ENCODE measurements at places on chromosomes 13 and 19.

DNA sequence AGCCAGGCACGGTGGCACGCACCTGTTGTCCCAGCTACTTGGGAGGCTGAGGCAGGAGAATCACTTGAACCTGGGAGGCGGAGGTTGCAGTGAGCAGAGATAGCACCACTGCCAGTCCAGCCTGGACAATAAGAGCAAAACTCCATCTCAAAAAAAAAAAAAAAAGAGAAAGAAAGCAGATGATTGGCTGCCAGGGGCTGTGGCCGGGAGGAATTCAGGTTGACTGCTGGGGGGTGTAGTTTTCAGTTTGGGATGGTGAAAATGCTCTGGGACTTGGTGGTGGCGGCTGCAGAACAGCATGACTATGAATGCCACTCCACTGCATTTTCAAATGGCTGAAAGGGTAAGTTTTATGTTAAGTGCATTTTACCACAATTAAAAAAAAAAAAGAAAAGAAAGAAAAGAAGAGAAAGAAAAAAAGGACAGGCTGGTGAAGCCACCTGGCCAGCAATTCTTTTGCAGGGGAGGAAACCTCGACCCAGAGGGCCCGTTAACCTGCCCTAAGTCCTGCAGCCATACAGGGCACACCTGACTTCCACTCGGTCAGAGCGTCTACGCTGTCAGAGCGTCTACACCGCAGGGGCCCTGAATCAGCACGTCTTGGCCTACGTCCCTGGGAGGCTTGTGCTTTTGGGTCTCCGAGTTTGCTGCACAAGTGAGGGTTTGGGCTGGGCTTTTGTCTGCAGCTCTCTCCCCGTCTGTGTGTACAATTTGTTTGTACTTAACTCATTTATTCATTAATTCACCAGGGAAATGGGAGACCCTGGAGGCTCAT lies 3.6 kb downstream of the ISOC2 start:
- no peak for DNase-seq

DNA sequence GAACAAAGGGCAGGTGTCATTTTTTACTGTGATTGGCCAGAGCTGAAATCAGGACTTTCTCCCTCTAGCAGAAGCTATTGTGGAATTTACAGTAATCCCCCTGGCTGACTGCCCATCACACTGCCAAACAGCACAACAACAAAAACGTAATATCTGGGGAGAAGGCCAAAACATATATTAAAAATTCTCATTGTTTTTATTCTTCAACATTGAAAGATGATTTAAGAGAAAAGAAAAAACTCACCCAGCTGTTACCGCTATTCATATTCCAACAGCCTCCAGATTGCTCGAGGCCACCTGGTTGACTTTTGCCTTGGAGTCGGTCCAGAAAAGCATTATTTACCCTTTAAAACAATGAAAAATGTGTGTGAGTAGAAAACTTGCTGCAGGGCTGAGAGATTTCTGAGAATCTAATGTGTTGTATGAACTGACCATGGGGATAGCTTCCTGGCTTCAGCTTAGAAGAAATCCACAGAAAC lies 97.2 kb downstream of the EPSTI1 start:
- no peak for DNase-seq

- no peak for DNase-seq
These were observed 599 bp upstream of the ZNF784 start for GRCh38 chr19:55625004-55625326.

DNA sequence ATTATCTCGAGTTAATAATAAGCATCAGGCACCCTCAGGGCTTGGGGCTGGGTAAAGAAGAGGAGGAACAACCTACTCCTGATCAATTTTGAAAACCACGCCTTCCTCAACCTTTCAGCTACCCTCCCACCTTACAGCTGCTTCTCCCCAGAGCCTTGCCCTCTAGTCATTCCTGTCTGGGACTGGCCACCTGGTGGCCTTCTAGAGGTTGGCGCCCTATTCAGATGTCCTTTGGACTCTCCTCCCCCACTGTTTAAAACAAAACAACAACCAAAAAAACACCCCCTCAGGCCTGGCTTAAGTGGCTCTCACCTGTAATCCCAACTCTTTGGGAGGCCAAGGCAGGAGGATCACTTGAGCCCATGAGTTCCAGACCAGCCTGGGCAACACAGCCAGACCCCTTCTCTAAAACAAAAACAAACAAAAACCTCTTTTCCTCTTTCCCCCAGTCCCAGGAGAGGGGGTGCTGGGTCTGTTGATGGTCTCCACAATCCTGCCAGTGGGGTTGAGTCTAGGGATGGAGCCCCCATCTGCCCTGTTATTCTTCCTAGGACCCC lies 62.3 kb downstream of the CCDC70 start:
- no peak for DNase-seq

- DNase-seq, result no peak
These were observed 15.9 kb downstream of the MLLT1 start for GRCh38 chr19:6263735-6264444.

DNA sequence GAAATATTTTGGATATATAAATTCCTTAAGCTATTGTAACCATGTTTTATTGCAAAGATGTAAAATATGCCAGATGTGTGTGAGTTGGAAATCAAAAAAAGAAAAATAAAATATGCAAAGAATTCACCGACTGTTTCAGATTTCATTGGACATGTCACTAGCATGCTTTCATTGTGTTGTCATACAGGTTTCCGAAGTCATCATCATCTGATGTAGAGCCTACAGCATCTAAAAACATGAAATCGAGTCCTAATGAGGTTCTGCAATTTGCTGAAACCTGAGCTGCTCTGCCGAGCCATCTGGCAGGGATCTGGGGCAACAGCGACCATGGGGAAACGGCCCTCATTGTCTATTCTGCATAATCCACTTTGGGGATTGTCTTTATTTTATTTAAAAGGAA lies 196.1 kb upstream of the MAB21L1 start:
- DNase-seq, result no peak

DNA sequence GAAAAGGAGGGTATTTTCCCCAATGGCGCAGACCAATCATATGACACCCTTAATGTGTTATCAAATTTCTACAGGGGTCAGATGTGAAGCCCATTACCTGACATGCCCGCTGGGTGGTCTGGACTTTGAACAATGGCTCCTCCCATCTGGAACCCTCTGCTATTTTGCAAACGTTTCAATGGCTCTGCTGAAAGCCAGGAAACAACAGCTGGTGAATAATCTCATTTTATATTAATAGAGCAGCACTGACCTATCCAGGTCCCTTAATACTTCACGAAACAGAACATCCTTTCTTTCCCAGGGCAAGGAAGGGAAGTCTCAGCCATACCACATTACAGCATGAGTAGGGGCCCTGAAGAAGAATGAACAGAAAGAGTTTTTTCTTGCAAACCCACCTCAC lies 20.3 kb upstream of the KPNA3 start:
- DNase-seq, result no peak

- no peak for DNase-seq
These were observed 19.9 kb downstream of the CEBPG start for GRCh38 chr19:33393286-33394005.

GRCh38 chr13:50452756-50453155 lies 390.7 kb downstream of the DLEU7 start:
- DNase-seq, result no peak

- DNase-seq, result no peak
These were observed 9.9 kb upstream of the PRODH2 start for GRCh38 chr19:35822579-35822978.

GRCh38 chr19:34480971-34481841 lies at the start of gene WTIP:
Gene WTIP (plus strand): TSS chr19:34481758. CDS start chr19:34481975, 217 bp downstream.
- DNase-seq, result no peak

GRCh38 chr13:30600496-30600895 lies 17.2 kb upstream of the USPL1 start:
- no peak for DNase-seq

- no peak for DNase-seq
These were observed 1.8 kb downstream of the ETHE1 start for GRCh38 chr19:43524922-43525835.

GRCh38 chr19:3670796-3671679 lies 29.2 kb downstream of the PIP5K1C start:
- peak; percentile 28 for DNase-seq

DNA sequence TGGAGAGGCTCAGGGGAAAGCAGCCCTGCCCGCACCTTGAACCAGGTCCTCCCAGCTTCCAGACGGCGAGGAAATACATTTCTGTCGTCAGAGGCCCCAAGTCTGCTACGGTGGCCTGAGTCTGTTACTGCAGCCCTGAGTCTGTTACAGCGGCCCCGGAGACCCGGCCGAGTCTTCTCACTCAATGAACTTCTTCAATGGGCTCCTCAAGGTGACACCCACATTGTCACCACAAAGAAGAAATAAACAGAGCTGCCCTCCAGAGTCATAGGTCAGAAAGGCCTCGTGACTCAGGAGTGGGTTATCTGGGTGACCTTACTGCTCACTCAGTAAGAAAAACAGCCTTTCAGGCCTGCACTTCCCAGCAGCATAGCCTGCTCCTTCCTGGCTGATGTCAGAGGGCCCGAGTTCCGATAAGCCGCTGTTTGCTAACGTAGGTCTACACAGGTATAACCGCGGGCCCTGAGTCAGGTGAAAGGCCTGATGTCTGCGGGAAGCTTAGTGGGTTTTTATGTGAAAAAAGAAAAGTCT lies 66.9 kb upstream of the TM9SF2 start:
- DNase-seq, result peak; percentile 75

- no peak for DNase-seq
These were observed 17.8 kb upstream of the CACNG8 start for GRCh38 chr19:53944933-53945332.

DNA sequence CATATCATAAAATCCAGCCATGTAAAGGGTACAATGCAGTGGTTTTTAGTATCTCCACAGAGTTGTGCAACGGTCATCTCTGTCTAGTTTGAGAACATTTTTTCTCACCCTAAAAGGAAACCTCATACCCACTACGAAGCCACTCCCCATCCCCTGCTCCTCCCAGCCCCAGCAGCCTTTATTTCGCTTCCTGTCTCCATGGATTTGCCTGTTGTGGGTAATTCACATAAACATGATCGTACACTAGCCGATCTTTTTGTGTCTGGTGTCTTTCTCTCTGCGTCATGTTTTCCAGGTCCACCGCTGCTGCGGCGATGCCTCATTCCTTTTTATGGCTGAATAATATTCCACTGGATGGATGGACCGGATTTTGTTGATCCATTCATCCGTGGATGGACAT lies 28.6 kb downstream of the BICRA start:
- DNase-seq, result no peak

- DNase-seq, result no peak
These were observed 56.4 kb downstream of the SIPA1L3 start for GRCh38 chr19:37963190-37963936.

- DNase-seq, result no peak
These were observed 10.3 kb upstream of the ZNF14 start for GRCh38 chr19:19743176-19743575.

- no peak for DNase-seq
These were observed 5.6 kb upstream of the CCDC70 start for GRCh38 chr13:51856027-51856736.

GRCh38 chr13:94798738-94799137 lies 86.4 kb upstream of the SOX21 start:
- DNase-seq, result no peak

DNA sequence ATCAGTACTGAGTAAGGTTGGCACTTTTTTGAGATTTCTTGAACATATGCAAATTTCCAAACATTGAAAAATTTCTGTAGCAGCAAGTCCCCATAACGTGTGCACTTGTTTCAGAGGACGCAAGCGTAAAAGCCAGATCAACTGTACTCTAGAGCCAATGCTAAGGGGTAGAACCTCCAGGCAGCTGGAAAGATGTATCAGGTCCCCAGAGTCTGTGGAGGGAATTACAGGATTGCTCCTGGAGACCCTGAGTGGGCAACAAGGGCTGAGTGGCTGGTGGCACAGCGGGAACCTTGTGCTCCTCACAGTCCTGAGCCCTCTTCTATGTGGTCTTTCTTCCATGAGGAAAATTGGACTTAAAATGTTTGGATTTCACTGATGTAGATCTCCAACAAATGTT lies 53.9 kb upstream of the AMER2 start:
- DNase-seq, result no peak

GRCh38 chr19:10896851-10897526 lies 25.6 kb downstream of the CARM1 start:
- DNase-seq, result no peak

DNA sequence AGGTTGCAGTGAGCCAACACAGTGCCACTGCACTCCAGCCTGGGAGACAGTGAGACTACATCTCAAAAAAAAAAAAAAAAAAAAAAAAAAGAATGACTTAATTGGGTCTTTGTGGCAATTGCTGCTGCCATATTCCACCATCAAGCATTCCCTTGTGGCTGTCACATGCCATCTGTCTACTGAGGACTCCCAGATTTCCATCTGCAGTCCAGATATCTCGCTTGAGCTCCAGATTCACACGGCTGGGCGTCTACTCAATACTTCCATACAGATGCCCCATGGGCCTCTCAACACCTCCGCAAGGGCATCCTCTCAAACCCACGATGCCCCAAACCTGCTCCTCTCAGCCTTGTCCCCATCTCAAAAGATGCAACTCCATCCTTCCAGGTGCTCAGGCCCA lies 12.9 kb downstream of the TMEM143 start:
- DNase-seq, result no peak

- DNase-seq, result no peak
These were observed 547.9 kb downstream of the GPC6 start for GRCh38 chr13:93774506-93774905.

- no peak for DNase-seq
These were observed 38.9 kb upstream of the IPO5 start for GRCh38 chr13:97914540-97914939.

DNA sequence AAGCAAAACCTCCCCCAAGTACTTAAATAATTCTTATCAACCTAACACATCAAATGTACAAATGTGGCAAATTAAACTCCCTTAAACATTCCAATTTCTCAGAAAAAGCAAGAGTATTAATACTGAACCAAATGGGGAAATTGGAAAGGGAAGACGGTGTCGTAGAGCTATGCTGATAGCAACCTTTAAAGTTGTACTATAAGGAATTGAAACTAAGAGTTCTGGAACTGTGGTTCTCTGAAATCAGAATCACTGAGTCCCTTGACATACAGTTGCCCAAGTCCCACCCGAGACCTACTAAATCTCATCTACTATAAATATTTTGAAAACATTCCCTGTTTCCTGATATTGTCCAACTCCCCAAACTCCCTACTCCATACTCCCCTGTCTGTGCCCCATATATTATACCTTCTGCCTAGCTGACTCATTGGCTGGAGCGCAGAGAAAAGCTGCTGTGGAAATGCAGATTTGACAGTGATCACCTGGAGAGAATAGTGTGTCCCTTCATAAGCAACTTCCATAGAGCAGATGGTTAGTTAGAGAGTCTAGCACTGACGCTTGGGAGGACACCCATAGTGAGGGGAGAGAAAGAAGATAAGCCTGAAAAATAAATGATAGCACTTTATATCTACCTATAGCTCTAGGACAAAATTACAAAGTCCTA lies 51.4 kb upstream of the ITM2B start:
- no peak for DNase-seq

DNA sequence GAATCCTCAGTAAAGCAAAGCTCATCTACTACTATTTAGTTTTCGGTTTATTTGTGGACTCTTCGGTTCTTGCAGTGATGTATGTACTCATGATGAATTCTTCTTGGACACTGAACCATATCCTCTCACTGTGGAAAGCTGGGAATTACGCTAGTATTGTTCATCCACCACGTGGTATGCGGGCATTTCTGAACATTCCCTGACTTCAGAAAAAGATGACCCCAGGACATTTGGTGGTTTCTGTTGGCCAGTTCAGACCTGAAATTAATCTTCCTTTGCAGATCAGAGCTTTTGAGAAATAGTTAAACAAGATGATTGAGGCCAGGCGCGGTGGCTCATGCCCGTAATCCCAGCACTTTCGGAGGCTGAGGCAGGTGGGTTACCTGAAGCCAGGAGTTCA lies 25.3 kb upstream of the FBN3 start:
- DNase-seq, result no peak
